ENCODE measurements at places on chromosomes 4 and X.

- no peaks in the 10 kb centered on the region for H3K36me3 ChIP-seq
- no peak overlapping the region for H3K27ac ChIP-seq
- H3K27me3 ChIP-seq: no peaks in the 10 kb centered on the region
- no peak overlapping the region for H3K4me3 ChIP-seq
- no peak for DNase-seq
- H3K4me1 ChIP-seq: no peaks in the 10 kb centered on the region
Observed at GRCh38 chr4:165861363-165861762, 11.7 kb upstream of the TLL1 start.

DNA sequence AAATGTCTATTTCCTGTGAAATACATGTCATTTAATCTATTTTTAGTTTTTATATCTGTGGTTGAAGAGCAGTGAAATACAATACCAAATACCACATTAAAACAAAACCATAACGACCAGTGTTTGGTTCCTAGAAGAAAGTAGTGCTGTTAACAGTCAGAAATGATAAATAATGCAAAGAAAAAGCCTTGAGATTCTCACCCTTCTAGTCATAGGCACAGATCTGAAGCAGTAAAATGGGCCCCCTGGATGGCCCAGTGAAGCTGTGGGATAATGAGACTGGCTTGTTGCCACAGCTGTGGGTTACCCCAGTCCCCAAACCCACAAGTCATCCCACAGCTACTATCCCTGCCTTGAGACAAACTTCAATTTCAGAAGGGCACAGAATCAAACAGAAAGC lies 137.3 kb upstream of the RPL34 start:
- H3K36me3 ChIP-seq: peaks cover 5% of the 10 kb centered on the region
- peaks cover 40% of the 10 kb centered on the region for H3K4me1 ChIP-seq
- H3K27ac ChIP-seq: peak overlapping the region; percentile 83
- peak; percentile 47 for DNase-seq
- H3K4me3 ChIP-seq: peak overlapping the region; percentile 50
- no peaks in the 10 kb centered on the region for H3K27me3 ChIP-seq

DNA sequence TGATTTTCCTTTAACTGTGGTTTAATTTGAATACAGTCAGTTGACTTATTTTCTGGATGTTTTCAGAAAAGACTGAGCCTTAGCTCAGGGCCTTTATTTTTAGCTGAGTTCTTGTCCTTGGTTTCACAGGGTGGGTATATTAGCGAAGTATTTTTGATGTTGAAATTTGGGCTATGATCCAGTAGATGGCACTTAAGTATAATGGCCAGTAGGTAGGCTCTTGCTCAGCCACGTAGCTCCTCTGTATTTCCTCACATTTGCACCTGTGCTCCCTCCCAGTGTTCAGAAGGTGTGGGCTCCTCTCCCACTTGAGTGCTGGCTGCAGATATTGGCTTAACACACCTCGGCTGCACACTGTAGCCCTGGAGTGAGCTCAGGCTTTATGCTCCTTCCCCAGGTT lies 549.9 kb upstream of the AMOT start:
- H3K4me1 ChIP-seq: no peaks in the 10 kb centered on the region
- no peak overlapping the region for H3K4me3 ChIP-seq
- no peaks in the 10 kb centered on the region for H3K36me3 ChIP-seq
- H3K27me3 ChIP-seq: no peaks in the 10 kb centered on the region
- no peak overlapping the region for H3K27ac ChIP-seq

GRCh38 chr4:48913346-48913745 lies 6.8 kb upstream of the OCIAD2 start:
- peaks cover 8% of the 10 kb centered on the region for H3K4me1 ChIP-seq
- no peak overlapping the region for H3K27ac ChIP-seq
- DNase-seq: no peak
- no peaks in the 10 kb centered on the region for H3K27me3 ChIP-seq
- H3K4me3 ChIP-seq: no peak overlapping the region

DNA sequence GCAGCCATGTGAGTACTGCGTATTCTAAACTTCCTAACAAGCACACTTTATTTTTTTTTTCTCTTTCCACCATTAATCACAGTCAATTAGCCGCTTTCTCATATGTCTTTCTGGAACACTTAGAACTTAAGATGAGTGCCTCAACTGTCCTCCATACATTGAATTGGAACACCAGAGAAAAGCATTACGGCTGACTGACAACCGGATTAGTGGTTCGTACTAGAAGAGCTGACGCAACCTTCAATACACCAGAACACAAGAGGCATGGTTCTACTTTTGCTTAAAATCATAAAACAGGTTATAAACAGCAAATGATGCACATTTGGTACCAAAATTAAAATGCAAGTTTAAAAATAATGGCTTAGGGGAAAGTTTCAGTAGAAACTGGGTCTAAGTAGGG lies 3.3 kb downstream of the TMEM47 start:
- H3K27me3 ChIP-seq: peaks cover 19% of the 10 kb centered on the region
- H3K4me1 ChIP-seq: peaks cover 3% of the 10 kb centered on the region
- H3K36me3 ChIP-seq: peaks cover 2% of the 10 kb centered on the region
- no peak overlapping the region for H3K27ac ChIP-seq
